Activated CD8-positive, alpha-beta memory T cell treated with anti-CD3 and anti-CD28 coated beads, Interleukin-2, amount 10 ng/mL, durations not matched to agents 7 days and 5 days (primary cell): ENCODE measurements at places on chromosomes 2 and 18. TPM values are rescaled to one million over a fixed set of nuclear protein-coding genes. Genes with fewer than 3 reads are reported as not detected.

- no peaks in the 10 kb centered on the region for H3K36me3 ChIP-seq
- H3K27ac ChIP-seq, result no peak overlapping the region
- DNase-seq, result no peak
- no peaks in the 10 kb centered on the region for H3K4me1 ChIP-seq
- peaks cover 2% of the 10 kb centered on the region for H3K27me3 ChIP-seq
Observed at GRCh38 chr2:239774142-239774462, 251.0 kb downstream of the NDUFA10 start.

DNA sequence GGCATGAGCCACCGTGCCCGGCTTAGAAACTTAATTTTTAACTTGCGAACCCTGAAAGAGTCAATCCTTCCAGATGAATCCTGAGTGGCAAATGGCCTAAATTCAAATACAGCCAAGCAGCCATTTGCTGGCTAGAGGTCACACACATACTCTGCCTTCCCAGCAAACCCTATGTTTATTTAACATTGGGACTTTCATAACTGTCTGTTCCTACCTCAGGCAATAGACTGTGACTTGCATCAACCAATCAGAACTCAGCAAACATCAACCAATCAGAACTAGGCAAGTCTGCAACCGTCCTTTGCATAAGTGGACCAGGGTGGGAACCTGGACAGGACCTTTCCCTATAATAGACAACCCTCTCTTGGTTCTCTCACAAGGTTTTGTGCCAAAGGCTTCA is 127.5 kb downstream of the DTNB start:
- H3K4me3 ChIP-seq, result no peak overlapping the region
- H3K27me3 ChIP-seq, result no peaks in the 10 kb centered on the region
- H3K27ac ChIP-seq, result no peak overlapping the region
- H3K4me1 ChIP-seq, result peaks cover 25% of the 10 kb centered on the region
- peaks cover 3% of the 10 kb centered on the region for H3K36me3 ChIP-seq

- no peak for DNase-seq
- H3K27ac ChIP-seq, result no peak overlapping the region
- H3K4me3 ChIP-seq, result no peak overlapping the region
Observed at GRCh38 chr2:11242542-11243174, 87.4 kb downstream of the SLC66A3 start.

GRCh38 chr2:223088866-223089265 is 36.9 kb downstream of the KCNE4 start:
- no peaks in the 10 kb centered on the region for H3K4me1 ChIP-seq
- H3K4me3 ChIP-seq, result no peak overlapping the region
- H3K36me3 ChIP-seq, result no peaks in the 10 kb centered on the region
- no peak for DNase-seq

DNA sequence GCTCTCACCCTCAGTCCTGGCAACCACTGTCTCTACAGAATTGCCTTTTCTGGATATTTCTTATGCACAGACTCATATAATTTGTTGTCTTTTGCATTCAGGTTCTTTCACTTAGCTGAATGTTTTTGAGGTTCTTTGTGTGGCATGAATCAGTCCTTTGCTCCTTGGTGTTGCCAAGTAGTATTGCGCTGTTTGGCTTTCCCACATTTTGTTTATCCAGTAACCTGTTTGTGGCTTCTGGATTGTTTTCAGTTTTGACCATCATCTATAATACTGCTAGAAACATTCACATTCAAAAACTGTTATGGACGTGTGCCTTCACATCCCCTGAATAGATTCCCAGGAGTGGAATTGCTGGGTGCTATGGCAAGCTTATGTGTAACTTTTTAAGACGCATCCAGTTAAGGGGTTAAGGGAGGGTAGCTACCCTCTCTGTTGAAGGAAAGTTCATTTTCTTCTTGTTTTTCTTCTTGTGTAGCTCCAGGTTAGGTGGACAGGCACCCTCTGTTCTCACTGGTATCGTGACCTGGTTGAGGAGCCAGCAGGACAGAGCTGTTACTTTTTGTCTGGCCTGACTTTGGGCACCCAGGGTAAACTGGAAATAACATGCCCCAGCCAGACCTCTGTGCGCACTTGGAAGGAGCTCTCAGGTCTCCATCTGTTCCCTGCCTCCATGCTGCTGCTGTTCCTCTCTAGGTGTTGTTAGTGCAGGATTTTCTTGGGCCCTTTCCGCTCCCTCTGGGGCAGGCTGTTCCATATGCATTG is 29.6 kb downstream of the ARHGAP25 start:
- no peak for DNase-seq
- peak overlapping the region; percentile 76 for H3K4me3 ChIP-seq
- H3K27ac ChIP-seq, result peak overlapping the region; percentile 94
- peaks cover 20% of the 10 kb centered on the region for H3K36me3 ChIP-seq
- no peaks in the 10 kb centered on the region for H3K27me3 ChIP-seq
- H3K4me1 ChIP-seq, result peaks cover 89% of the 10 kb centered on the region

DNA sequence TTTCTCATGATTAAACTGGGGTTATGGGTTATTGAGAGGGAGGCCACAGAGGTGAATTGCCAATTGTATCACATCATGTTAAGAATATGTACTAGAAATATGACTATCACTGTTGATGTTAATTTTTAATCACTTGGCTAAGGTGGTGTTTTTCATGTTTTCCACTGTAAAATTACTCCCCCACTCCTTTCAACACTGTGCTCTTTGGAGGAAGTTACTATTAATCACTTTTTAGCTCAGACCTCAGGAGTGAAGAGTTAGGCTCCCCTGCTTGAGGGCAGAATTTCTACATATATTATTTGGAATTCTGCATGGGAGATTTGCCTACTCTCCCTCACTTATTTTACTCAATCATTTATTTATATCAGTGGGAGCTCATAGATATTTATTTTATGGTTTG is 76.0 kb upstream of the OSR1 start:
- H3K27ac ChIP-seq, result no peak overlapping the region
- no peaks in the 10 kb centered on the region for H3K4me1 ChIP-seq
- no peaks in the 10 kb centered on the region for H3K36me3 ChIP-seq
- peaks cover 18% of the 10 kb centered on the region for H3K27me3 ChIP-seq
- DNase-seq, result no peak
- no peak overlapping the region for H3K4me3 ChIP-seq

- H3K4me1 ChIP-seq, result no peaks in the 10 kb centered on the region
- no peaks in the 10 kb centered on the region for H3K36me3 ChIP-seq
- H3K27ac ChIP-seq, result no peak overlapping the region
- DNase-seq, result no peak
- peaks cover 10% of the 10 kb centered on the region for H3K27me3 ChIP-seq
- no peak overlapping the region for H3K4me3 ChIP-seq
Observed at GRCh38 chr2:238689331-238689730, 158.6 kb upstream of the TWIST2 start.

GRCh38 chr2:120693121-120693520 is 42.5 kb upstream of the GLI2 start:
- DNase-seq, result no peak
- H3K4me1 ChIP-seq, result peaks cover 5% of the 10 kb centered on the region
- H3K4me3 ChIP-seq, result no peak overlapping the region
- H3K27ac ChIP-seq, result no peak overlapping the region
- no peaks in the 10 kb centered on the region for H3K36me3 ChIP-seq

DNA sequence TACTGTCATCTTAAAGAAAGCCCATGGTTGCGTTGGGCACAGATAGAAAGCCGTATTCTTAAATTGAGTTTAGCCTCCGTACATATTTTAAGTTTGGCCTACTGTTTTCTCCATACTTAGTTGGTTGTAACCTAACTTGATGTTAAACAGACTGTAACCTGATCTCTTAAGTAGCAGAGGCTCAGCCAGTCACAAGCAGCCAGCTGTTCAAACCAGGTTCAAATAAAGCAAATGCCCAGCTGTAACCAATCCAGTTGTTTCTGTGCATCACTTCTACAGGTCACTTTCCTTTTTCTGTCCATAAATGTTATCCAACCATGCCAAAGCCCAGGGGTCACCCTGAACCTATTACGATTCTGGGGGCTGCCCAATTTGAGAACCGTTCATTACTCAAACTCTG is 10.0 kb upstream of the THADA start:
- H3K27ac ChIP-seq, result no peak overlapping the region
- H3K27me3 ChIP-seq, result peaks cover under 1% of the 10 kb centered on the region
- H3K36me3 ChIP-seq, result no peaks in the 10 kb centered on the region
- no peak for DNase-seq

DNA sequence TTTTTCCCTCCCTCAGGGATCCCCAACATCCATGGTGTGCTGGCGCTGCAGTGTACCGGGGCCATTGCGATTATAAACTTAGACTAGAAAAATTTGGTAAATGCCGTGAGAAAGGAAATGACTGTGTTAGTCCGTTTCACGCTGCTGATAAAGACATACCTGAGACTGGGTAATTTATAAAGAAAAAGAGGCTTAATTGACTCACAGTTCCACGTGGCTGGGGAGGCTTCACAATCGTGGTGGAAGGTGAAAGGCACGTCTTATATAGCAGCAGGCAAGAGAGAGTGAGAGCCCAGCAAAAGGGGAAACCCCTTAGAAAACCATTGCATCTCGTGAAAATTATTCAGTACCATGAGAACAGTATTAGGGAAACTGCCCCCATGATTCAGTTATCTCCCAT is 44.3 kb downstream of the NTSR2 start:
- no peak overlapping the region for H3K27ac ChIP-seq
- H3K36me3 ChIP-seq, result no peaks in the 10 kb centered on the region
- no peak overlapping the region for H3K4me3 ChIP-seq

IL36G gene
- total RNA-seq, result not detected

BOD1L2 gene
- total RNA-seq, result not detected

SP140 gene
- 142 TPM for total RNA-seq
